NCI-H774 (cell line): ENCODE measurements at places on chromosomes 7 and 10.
A peak's percentile ranks its signal among the peaks of the same experiment; 100 is the strongest.

DNA sequence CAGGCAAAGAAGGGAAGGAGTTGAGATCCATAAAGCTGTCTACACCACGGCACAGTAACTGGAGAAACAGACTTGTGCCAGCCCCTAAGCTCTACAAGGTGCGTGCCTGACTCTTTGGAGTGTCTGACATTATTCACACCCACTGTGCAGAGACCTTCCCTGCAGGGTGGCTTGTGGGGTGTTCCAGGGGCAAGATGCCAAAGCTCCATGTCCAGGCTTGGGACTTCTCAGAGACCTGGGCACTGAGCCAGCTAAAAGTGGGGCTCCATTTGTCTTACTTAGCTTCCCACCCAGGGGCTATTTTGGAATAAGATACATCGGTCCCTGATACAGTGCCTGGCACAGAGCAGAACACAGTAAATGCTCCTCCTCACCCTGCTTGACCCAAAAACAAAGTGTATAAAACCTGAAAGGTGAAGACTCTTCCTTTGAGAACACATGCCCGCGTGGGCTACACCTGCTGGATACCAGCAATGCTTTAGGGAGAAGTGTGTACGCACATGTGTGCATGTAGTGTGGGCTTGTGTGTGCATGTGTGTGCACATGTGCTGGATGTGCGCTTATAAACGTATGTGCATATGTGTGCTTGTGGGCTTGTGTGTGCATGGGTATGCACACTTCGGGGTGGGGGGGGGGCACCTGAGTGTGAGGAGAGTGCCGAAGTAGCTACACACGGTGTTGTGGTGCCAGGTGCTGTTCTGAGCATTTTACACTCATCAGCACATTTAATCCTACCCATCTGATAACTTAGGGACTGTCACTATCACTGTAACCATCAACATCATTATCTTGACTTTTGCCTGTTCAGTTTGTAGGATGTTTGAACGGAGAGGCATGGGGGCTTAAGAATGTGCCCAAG, 143.0 kb downstream of the ARHGAP22 start:
- no peak for DNase-seq

DNA sequence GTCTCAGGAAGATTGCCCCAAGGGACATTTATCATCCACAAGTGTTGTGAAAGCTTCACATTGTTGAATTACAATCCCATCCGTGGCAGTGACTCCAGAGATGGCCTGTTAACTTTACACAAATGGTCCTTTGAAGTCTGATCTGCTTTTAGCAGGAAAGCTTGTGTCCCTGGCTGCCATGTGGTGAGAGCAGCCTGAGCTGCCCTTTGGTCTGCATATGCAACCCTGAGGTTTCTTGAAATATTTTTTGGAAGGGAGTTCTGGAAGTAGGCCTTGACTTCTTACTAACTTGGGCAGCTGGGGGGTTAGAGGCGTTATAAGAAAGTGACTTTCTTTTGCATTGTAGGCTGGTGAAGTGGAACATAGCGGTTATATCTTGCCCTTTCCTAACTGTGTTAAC, 41.3 kb upstream of the FAM180A start:
- no peak for DNase-seq

- DNase-seq = no peak
Measured at GRCh38 chr10:70742537-70743429, 42.4 kb downstream of the TBATA start.

DNA sequence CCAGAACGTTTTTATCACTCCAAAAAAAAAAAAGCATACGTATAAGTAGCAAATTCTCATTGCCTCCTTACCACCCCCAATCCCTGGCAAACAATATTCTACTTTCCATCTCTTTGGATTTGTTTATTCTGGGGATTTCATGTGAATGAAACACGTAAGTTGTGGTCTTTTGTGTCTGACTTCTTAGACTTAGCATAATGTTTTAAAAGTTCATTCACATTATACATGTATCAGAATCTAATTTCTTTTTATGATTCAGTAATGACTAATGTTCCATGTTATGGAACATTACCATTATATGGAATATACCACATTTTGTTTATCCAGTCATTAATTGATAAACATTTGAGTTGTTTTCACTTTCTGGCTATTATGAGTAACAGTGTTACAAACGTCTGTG, 12.5 kb upstream of the KLHL7 start:
- no peak for DNase-seq

GRCh38 chr7:129370812-129371211, 63.4 kb upstream of the STRIP2 start:
- DNase-seq = no peak

- no peak for DNase-seq
Measured at GRCh38 chr10:16481052-16481728, 40.5 kb downstream of the C1QL3 start.

- no peak for DNase-seq
Measured at GRCh38 chr10:63699785-63700613, 178.8 kb downstream of the REEP3 start.

DNA sequence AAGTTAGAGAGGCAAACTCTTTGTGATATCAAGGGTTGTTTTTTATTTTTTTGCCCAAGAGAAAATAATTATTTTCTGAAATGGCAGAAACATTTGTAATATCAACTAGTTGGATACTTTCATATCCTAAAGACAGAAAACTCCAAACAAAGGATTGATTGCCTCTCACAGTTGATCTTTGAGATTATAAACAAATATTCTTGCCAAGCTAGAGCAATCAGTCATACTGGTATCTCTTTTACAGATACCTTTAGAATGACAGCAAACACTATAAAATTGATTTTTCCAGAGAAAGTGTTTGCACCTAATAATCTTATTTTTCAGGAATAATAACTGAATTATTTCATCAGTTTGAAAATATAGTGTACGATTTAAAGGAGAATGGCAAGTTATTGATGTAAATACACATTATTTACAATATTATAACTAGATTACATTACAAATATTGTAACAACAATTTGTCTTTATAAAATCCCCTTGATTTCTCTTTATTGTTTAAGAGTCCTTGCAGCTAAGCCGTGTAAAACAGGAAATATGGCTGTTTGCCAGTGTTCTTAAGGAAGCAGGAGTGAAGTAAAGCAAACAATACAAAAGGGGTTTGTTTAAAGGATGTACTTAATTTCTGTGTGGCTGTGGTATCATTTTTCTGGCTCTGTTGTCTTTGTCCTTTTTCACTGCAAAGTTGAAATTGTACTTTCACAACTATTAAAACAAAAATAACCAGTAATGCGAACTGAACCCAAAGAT, 58.4 kb downstream of the MAPK8 start:
- peak; percentile 9 for DNase-seq

GRCh38 chr7:150972023-150972468, 6.1 kb downstream of the KCNH2 start:
- no peak for DNase-seq

DNA sequence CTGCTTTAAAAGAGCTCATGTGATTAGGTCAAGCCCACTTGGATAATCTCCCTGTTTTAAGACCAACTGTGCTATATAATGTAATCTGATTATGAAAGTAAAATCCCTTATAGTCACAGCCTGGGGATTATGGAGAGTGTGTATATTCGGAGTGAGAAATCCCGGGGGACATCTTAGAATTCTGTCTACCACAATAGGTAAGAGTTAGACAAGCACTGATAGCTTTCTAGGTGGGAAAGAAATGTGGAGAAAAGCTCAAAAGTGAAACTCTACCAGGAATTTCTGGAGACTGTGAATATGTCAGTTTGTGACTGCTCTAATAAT, 2.9 kb upstream of the VCL start:
- no peak for DNase-seq

- DNase-seq = no peak
Measured at GRCh38 chr10:12704488-12704887, 297.0 kb downstream of the CCDC3 start.

DNA sequence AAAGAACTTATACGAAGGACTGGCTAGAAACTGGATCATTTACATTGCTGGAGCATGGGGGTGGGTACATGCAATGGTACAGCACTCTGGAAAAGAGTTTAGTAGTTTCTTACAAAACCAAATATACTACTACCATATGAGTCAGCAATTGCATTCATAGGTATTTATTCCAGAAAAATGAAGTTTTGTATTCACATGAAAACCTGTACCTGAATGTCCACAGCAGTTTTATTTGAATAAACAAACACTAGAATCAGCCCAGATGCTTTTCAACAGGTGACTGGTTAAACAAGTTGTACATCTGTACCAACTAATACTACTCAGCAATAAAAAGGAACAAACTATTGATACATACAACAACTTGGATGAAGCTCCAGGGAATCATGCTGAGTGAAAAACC, 3.4 kb downstream of the SCIN start:
- no peak for DNase-seq

- no peak for DNase-seq
Measured at GRCh38 chr10:93098816-93099215, 25.1 kb downstream of the CYP26A1 start.

DNA sequence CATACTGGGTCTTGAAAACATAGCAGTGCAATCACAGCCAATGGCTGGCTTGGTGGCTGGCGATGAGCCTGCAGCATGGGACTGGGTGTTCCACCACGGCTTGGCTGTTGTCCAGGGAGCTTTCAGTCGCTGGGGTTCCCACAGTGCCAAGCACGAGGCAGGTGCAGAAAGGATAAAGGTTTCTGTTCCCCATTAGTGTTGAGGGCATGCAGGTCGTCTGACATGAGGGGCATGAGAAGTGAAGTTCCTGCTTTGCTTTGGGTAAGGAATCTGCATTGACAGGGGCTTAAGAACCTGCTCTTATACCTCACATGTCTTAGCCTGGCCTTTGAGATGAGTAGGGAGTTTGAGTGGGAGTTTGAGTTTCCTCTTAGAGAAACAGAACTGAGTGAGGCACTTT, 9.0 kb upstream of the CFTR start:
- no peak for DNase-seq

DNA sequence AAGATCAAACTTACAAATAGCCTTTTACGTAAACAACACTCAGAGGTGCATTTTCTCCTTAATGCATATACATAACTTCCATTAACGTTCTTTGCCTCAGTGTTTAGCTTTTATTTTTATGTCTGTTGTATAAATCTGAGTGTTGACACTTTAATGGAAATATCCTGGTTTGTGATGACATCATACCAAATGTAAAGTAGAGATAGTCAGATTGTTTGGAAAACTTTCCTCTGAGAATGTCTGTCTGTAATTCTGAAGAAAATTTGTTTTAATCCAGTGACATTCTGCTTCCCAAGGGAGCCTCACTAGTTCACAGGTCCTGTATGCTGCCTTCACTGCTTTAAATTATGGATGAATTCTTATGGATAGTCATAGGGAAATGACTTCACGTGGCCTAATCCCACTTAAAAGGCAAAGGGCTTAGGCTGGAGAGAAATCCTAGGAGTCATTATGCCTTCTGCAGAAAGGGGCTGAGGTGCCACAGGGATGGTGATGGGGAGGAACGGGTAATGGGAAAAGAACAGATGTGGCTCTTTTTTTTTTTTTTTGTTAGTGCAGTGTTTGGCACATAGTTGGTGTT, 93.2 kb downstream of the DNAJB9 start:
- no peak for DNase-seq

DNA sequence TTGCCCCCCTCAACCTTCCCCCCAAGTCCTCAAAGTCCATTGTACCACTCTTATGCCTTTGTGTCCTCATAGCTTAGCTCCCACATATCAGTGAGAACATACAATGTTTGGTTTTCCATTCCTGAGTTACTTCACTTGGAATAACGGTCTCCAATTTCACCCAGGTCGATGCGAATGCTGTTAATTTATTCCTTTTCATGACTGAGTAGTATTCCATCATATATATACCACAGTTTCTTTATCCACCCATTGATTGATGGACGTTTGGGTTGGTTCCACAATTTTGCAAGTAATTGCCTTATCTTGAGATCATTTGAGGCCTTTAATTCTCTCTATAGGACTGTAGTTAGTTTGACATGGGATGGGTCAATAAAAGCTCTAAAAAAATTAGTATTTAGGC, 124.7 kb downstream of the ARL4A start:
- no peak for DNase-seq

DNA sequence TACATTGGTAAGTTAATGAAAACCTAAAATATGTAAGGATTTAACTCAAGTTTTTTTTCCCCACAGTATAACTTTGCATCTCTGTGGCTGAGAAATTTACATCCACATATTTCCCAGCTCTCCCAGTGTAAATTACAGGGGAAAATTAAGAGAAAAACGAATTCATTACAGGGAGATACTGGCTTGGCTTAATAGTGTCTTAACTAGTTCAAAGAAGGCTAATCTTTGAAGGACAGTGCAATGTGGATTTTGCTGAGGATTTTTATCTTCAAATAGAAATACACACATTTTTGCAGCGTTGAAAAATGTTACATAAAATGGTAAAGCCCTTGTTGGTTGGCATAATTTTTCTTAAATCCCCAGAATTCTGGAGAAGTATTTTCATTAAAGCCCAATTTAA, 1.5 kb downstream of the CBX3 start:
- no peak for DNase-seq
